ENCODE measurements at places on chromosomes 3 and 15. TPM values are rescaled to one million over a fixed set of nuclear protein-coding genes. Genes with fewer than 3 reads are reported as not detected.

PCNP gene
- total RNA-seq, result 161 TPM

TEX55 gene
- not detected for total RNA-seq

FBXL22 gene
- 18.6 TPM for total RNA-seq

SLC12A1 gene
- 0.81 TPM for total RNA-seq

DNA sequence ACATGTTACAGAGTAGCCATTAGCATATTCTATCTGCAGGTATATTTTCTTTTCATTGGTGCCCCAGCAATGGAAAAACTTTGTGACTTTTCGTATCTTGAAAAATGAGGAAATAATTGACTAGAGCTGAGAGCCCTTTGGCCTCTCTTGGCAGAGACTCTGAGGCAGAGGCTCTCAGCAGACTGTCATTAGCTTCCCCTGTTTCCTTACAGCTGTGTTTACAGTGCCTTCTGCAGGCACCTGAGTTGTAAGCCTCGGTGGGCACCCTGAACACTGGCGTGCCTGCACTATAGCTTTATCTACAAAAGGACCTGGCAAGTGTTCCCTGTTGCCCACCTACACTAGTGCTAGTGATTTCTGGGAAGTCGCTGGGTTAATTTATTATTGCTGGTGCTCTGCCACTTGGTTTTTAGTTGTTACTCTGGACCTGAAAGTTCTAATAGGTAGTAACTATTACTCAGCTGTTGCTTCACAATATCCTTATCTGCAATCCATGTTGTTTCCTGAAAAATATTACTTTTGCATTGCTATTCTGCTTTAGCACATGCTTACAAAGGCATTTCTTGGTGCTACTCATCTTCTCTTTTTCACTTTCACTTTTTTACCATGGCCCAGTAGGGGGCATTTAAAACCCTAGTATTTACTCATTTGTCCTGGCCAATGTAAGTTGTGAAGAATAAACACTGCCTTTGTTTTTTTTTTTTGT is 7.8 kb upstream of the GPR171 start:
- no peaks in the 10 kb centered on the region for H3K4me1 ChIP-seq
- H3K27ac ChIP-seq, result no peak overlapping the region
- H3K36me3 ChIP-seq, result no peaks in the 10 kb centered on the region
- DNase-seq, result no peak
- no peak overlapping the region for H3K4me3 ChIP-seq

DNA sequence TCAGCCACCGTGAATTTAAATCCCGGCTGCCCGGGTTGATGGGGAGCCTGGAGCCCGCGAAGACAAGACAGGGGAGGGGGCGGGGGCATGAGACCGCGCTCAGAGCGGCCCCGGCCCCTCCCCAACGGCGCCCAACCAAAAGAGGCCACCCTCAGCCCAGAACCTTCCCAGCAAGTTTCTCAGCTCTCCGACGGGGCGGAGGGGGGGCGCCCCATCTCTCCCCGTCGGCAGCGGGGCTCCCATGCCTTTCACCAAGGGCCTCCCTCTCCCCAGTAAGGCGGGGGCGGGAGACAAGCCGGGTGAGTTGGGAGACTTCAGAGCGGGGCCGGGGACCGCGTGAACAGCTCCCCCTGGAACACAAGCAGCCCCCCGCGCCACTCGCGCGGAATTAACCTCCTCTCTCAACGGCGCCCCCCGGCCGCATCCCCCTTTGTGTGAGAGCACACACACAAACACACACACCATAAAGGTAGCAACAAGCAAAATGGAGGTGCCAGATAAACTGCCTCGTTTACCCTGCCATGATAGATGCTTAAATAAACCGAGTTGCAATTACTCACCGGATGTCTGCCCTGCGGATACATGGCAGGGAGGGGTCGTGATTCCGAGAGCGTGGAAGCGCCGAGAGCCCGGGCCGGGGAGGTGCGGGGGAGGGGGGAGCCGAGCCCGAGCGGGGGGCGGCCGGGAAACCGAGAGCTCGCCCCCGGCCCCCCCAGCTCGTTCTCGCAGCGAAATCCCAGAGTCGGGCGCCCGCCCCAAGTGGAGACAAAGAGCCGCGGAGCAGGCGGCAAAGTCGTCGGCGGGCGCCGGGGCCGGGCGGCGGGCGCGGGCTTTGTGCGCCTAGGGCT is 1.3 kb downstream of the TLE3 start:
- no peaks in the 10 kb centered on the region for H3K36me3 ChIP-seq
- H3K27ac ChIP-seq, result peak overlapping the region; percentile 78
- no peaks in the 10 kb centered on the region for H3K27me3 ChIP-seq
- peak; percentile 70 for DNase-seq
- H3K4me1 ChIP-seq, result no peaks in the 10 kb centered on the region
- peak overlapping the region; percentile 75 for H3K4me3 ChIP-seq

- H3K4me1 ChIP-seq, result no peaks in the 10 kb centered on the region
- no peak overlapping the region for H3K27ac ChIP-seq
- H3K36me3 ChIP-seq, result no peaks in the 10 kb centered on the region
- H3K4me3 ChIP-seq, result no peak overlapping the region
- no peaks in the 10 kb centered on the region for H3K27me3 ChIP-seq
These were observed 1.5 kb downstream of the TMOD2 start for GRCh38 chr15:51752888-51753287.

GRCh38 chr3:141476033-141476432 is 10.8 kb upstream of the RASA2 start:
- no peak for DNase-seq

GRCh38 chr3:31536497-31536896 is 3.8 kb downstream of the STT3B start:
- no peak for DNase-seq
- H3K4me3 ChIP-seq, result no peak overlapping the region
- no peak overlapping the region for H3K27ac ChIP-seq

DNA sequence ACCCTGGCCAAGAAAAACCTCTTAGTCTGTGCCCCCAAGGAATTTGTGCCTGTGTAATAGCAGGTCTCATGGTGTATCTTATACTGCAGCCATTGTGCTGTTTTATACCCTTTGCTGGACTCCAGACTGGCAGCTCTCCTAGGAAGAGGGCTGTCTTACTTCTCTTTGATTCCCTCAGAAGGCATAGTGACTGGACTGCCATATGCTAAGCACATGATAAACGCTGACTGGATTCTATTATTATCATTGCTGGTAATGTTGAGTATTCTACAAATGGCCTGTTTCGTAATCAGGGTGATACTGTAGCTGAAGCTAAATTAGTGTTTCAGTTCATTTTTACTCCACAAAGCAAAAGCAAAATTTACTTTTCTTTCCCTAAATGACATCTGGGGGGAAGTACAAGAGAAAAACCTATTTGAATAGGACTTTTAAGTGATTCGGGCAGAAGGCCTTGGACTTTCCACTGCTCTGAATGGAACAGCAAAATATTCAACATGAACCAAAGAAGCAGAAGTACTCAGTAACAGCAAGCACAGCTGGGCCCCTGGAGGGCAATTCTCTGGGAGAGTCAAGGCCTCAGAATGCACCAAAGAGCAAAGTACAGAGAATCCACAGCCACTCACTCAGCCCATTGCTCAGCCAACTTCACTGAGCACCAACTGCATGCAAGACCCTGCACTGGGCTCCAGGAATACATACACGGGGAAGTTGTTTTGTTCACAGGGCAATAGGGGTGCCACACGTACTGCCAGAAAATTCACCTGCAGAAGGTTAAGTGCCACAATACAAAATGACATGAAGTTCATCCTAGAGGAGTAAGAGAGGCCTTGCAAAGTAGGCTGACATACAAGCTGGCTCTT is 7.9 kb upstream of the BCL2A1 start:
- H3K36me3 ChIP-seq, result no peaks in the 10 kb centered on the region
- no peak for DNase-seq
- no peak overlapping the region for H3K4me3 ChIP-seq
- no peaks in the 10 kb centered on the region for H3K4me1 ChIP-seq

DNA sequence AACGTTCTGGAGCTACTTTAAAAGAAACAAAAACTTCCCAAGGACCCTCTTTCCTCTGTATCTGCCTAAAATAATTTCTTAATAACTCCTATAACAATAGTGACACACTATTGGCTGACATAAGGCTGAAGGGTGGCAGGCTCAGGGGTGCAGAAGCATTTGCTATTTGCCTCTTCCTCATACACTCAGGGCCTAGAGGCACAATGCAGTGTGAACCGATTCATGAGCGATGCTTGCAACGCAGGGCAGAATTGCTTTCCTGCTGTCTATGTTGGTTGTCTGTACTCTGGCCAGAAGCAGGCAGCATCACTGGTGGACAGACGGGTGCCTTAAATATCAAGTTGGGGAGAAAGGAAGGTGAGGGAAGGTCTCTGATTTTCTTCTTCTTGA is 157.4 kb downstream of the AGBL1 start:
- no peaks in the 10 kb centered on the region for H3K36me3 ChIP-seq
- no peak for DNase-seq
- H3K27me3 ChIP-seq, result no peaks in the 10 kb centered on the region
- H3K27ac ChIP-seq, result no peak overlapping the region
- no peaks in the 10 kb centered on the region for H3K4me1 ChIP-seq

DNA sequence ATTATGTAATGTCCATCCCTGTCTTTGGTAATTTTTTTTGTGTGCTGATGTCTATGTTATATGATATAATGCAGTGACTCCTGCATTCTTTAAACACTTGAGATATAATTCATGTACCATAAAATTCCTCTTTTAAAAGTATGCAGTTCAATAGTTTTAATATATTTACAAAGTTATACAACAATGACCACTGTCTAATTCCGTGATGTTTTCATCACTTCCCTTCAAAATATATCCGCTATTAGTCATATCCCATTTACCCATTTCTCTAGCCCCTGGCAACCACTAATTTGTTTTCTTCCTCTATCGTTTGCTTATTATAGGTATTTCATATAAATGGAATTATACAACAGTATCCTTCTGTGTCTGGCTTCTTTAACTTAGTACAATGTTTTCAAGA is 64.9 kb upstream of the SUCLG2 start:
- H3K27me3 ChIP-seq, result no peaks in the 10 kb centered on the region
- H3K27ac ChIP-seq, result no peak overlapping the region
- H3K4me1 ChIP-seq, result no peaks in the 10 kb centered on the region
- no peak for DNase-seq
- no peak overlapping the region for H3K4me3 ChIP-seq

DNA sequence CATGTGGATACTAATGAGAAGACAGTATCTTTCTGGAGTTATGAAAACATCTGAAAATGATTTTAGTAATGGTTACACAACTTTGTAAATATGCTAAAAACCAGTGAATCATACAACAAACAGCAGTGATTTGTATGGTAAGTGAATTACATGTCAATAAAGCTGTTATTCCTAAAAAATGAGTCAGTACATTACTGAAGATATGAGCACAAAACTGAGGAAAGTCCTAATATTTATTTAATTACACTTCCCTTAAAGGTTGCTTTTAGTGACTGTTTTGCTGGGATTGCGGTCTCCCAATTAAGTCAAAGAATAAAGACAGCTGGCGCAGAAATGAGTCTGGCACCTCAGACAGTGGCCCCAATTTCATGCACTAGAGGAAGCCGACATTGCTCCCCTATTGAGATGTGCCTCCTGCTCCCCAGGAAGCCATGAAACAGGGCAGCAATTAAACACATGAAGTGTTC is 50.9 kb upstream of the FSIP1 start:
- no peak overlapping the region for H3K4me3 ChIP-seq
- H3K36me3 ChIP-seq, result no peaks in the 10 kb centered on the region
- H3K27ac ChIP-seq, result no peak overlapping the region
- no peaks in the 10 kb centered on the region for H3K4me1 ChIP-seq
- no peak for DNase-seq

DNA sequence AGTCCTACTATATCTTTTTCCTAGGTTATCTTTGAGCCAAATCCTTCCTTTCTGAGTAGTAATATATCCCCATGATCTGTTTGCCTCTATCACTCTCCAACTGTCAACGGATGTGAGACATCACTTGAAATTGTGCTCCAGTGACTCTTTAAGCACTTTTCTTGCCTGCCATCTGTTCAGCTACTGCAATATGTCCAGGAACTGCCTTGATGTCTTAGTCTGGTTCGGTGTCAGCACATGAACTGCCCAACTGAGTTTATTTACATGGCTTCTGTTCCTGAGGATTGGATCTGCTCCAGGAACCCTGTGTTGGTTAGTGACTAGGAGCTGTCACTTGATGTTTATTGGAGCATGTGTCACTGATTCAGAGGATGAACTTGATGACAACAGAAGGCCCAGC is 116.5 kb downstream of the SLC9A9 start:
- H3K27me3 ChIP-seq, result no peaks in the 10 kb centered on the region
- no peaks in the 10 kb centered on the region for H3K36me3 ChIP-seq
- H3K27ac ChIP-seq, result no peak overlapping the region
- H3K4me3 ChIP-seq, result no peak overlapping the region

GRCh38 chr3:66577426-66578203 is 76.8 kb upstream of the LRIG1 start:
- H3K27me3 ChIP-seq, result no peaks in the 10 kb centered on the region
- no peaks in the 10 kb centered on the region for H3K4me1 ChIP-seq
- H3K4me3 ChIP-seq, result no peak overlapping the region
- no peak overlapping the region for H3K27ac ChIP-seq
- H3K36me3 ChIP-seq, result no peaks in the 10 kb centered on the region
- DNase-seq, result no peak

- no peaks in the 10 kb centered on the region for H3K4me1 ChIP-seq
- DNase-seq, result no peak
- H3K36me3 ChIP-seq, result no peaks in the 10 kb centered on the region
- no peak overlapping the region for H3K27ac ChIP-seq
These were observed 733.6 kb upstream of the GBE1 start for GRCh38 chr3:82494977-82495489.

GRCh38 chr3:37531066-37531720 is 330.5 kb upstream of the CTDSPL start:
- DNase-seq, result no peak
- no peaks in the 10 kb centered on the region for H3K36me3 ChIP-seq
- H3K27me3 ChIP-seq, result no peaks in the 10 kb centered on the region
- peaks cover 3% of the 10 kb centered on the region for H3K4me1 ChIP-seq
- H3K4me3 ChIP-seq, result no peak overlapping the region

- H3K4me3 ChIP-seq, result no peak overlapping the region
- no peaks in the 10 kb centered on the region for H3K36me3 ChIP-seq
- H3K4me1 ChIP-seq, result peaks cover 2% of the 10 kb centered on the region
- DNase-seq, result no peak
These were observed 811.0 kb upstream of the ALCAM start for GRCh38 chr3:104555728-104556127.

DNA sequence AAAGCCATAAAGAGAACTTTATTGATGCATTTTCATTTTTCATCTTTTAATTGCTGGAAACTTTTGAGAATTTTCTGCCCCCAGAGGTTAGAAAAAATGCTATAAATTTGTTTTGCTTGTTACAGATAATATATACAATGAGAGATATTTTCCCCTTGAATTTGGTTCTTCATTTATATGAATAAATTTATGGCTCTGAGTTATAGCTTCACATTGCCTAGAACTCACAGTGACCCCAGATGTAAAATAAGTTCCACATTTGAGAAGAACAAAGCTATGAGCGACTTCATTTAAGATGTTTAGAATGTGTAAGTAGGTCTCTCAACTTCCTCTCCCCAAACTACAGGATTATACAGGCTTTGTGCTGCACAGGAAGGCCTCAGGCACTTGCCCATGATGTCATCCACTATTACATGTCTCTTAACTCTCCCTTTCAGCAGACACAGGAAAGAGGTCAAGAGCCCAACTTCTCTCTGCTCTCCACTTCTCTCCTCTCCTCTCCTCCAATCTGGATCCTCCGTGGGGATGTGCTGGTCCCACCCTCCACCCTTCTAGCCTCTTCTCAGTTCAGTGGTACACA is 92.8 kb downstream of the DUT start:
- peaks cover 6% of the 10 kb centered on the region for H3K36me3 ChIP-seq
- DNase-seq, result no peak
- H3K27ac ChIP-seq, result no peak overlapping the region
- H3K4me1 ChIP-seq, result peaks cover 2% of the 10 kb centered on the region
- no peaks in the 10 kb centered on the region for H3K27me3 ChIP-seq
- no peak overlapping the region for H3K4me3 ChIP-seq
